Osteoblast (primary cell): ENCODE measurements at places on chromosomes 7 and 10.

- peak overlapping the region; percentile 77 for H3K4me3 ChIP-seq
- peak; percentile 85 for DNase-seq
- H3K27ac ChIP-seq = peak overlapping the region; percentile 63
- H3K27me3 ChIP-seq = no peaks in the 10 kb centered on the region
Measured at GRCh38 chr7:157139111-157139809, 534 bp downstream of the UBE3C start.

DNA sequence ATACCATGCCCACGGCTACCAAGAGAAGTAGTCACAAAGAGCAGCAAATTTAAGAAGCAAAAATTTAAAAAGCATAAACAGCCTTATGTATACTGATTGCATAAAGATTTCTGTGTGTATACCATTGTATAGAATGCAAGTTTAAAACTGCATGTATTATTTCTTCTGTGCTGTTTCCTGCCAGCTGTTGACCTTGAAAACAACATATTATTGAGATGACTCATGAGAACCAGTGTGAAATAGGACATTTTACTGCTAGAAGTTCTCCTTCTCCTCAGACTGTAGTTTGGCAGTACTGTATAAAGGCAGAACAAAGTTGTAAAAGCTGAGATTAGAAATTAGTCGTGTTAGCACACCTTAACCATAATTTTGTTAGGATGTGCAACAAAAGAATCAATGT is 42.3 kb upstream of the SGCE start:
- peak overlapping the region; percentile 80 for H3K27ac ChIP-seq
- H3K36me3 ChIP-seq = no peaks in the 10 kb centered on the region
- H3K4me1 ChIP-seq = peaks cover 25% of the 10 kb centered on the region

DNA sequence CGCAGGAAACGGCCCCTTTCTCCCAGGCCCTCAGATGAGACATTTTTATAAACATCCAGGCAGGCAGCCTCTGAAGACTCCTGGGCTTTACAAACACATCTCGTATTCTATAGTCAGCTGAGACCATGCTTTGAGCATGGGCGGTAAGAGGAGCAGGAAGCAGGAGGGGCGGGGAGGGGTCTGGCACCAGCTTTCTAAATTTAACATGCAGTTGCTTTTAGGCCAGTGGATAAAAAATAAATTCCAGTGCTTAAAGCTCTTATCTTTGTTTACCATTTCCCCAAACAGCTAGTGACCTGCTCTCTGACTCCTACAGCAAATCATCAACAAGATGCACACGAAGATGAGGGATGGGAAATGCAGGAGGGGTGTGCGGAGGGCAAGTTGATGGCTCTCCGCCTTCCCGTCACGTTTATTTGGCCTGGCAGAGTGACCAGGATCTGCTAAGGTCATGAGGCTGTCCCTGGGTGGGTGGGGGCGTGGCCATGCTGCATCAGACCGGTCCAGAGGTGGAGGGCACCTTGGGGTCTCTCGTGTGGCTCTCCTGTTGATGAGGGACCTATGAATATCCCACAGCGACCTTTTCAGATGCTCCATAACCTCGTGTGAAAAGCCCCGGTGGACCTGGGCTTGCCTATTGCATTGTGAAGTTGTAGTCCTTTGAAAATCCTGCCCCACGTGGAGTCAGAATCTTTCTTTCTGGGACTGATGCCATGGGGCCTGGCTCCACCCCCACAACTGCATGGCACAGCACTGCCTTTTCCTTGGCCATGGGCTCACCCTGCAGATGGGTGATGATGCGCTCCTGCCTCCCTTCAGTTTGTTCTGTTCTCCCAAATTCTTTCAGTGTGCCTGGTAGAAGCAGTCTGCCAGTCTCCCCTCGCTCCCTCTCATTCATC is 67.5 kb downstream of the PARP12 start:
- no peak overlapping the region for H3K27ac ChIP-seq
- H3K27me3 ChIP-seq = no peaks in the 10 kb centered on the region
- H3K36me3 ChIP-seq = no peaks in the 10 kb centered on the region
- peak; percentile 81 for DNase-seq
- no peak overlapping the region for H3K4me3 ChIP-seq

DNA sequence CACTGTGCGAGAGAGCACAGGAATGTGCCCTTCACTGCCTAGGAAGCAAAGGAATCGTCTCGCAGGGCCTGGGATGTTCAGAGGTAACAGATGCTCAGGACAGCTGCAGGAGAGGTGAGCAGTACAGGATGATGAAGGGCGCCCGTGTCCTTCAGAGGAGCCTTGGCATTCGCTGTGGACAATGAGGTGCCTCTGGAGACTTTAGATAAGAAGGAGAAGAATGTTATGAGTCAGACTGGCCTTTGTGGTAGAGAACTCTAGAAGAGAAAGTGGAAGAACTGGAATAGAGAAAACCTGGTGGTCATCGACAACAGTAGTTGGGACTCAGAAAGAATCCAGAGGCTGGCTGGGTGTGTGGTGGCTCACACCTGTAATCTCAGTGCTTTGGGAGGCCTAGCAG is 64.4 kb upstream of the LEP start:
- H3K27ac ChIP-seq = no peak overlapping the region
- peak; percentile 78 for DNase-seq
- H3K27me3 ChIP-seq = peaks cover 68% of the 10 kb centered on the region
- H3K4me1 ChIP-seq = no peaks in the 10 kb centered on the region
- H3K36me3 ChIP-seq = no peaks in the 10 kb centered on the region

DNA sequence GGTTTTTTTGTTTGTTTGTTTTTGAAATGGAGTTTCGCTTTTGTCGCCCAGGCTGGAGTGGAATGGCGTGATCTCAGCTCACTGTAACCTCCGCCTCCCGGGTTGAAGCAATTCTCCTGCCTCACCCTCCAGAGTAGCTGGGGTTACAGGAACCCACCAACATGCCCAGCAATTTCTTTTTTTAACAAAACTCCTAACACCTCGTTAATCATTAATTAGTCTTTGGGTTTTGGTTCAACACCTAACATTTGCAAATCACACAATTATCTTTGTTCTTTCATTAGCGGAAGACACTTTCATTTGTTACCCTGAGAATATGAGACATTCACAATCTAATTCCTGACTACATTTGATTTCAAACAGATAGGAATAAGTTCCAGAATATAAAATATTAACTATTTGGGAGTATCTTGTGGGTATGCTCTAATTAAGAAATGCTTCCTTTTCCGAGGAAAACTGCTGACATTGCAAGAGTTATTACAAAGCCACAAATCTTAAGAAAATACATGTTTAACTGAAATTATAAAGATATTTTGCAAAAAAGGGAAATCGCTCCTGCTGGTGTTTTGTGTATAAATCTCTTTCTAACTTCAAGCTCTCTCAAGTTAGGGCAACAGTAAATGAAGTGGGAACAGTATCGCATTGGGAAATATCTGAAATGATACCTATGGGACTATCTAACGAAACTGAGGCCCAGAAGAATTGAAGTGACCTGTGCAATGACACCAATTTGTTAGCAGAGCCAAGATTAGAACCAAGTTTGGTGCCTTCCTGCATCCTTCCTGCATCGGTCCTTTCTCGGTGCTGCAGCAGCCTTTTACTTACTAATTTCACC is 1.2 kb upstream of the LSM8 start:
- peak overlapping the region; percentile 80 for H3K27ac ChIP-seq
- peak overlapping the region; percentile 84 for H3K4me3 ChIP-seq
- DNase-seq = no peak
- H3K36me3 ChIP-seq = no peaks in the 10 kb centered on the region
- H3K4me1 ChIP-seq = peaks cover 24% of the 10 kb centered on the region
